ENCODE measurements at places on chromosomes 16 and 17.

DNA sequence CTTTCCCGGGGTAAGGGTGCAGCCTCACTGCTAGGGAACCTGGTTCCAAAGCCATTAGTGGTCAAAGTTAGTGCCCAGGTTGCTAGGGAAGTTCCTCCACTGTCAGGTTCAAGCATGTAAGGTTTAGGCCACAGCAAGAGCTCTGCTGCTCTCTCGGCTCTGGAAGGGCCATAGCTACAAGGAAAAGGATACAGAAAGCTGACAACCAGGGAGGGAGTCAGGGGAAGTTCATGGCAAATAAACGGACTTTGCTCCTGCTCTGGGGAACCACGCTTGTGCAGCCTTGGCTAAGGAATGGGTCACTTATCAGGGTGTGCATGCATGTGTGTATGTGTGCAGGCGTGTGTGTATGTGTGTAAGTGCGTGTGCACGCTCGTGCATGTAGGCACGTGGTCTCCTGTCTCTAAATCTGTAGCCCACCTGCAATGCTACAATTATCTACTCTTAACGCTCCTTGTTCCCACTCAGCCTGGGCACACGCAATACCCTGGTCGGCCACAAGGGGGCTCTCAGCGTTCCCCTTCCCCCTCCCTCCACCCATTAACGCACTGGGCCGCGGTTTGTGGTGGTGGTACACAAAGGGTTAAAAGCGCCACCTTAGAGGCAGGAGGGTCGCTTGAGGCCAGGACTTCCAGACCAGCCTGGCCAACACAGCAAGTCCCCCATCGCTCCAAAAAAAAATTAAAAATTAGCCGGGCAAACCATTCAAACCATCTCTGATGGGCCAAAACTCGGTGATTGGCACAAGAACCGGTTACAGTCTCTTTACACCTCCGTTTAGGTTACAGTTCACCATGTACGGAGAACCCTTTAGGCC is 48.4 kb upstream of the KDM8 start:
- DNase-seq = no peak

DNA sequence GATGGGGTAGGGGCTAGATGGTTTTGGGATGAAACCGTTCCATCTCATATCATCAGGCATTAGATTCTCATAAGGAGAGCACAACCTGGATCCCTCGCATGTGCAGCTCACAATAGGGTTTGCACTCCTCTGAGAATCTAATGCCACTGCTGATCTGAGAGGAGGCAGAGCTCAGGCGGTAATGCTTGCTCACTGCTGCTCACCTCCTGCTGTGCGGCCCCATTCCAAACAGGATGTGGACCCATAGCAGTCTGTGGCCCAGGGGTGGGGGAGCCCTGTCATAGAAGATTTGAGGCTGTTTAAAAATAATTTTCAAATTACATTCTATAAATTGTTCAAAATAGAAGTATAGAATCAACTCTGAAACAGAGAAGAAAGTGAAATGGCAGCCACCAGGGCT is 50.8 kb downstream of the PHKB start:
- DNase-seq = no peak

DNA sequence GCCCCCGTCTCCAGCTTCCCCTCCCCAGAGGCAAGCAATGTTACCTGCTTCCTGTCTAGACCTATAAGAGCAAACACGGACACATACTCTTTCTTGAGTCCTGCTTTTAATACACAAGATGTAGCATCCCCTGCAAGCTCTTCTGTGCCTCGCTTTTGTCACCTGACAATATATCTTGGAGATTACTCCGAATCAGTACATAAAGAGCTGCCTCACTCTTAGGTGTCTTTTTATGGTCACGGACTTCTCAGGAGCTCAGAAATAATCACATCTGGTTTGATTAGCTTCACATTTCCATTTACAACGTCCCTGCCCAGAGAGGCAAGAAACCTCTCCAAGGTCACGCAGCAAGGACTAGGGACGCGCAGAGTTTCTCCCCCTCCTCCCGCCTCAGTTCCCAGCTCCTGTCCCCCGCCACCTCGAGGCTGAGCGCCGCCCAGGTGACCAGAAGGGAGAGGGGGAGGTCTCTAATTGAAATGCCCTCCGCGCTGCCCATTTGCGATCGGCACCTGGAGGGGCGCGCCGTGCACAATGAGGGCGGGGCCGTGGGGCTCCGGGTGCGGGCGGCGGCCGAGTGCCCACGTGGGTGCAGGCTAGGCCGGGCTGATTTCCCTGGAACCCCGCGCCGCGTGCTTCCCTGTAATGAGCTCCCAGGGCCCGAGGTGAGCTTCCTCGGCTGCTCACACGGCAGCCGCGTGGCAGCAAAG is 13.8 kb upstream of the SEZ6 start:
- DNase-seq = no peak

DNA sequence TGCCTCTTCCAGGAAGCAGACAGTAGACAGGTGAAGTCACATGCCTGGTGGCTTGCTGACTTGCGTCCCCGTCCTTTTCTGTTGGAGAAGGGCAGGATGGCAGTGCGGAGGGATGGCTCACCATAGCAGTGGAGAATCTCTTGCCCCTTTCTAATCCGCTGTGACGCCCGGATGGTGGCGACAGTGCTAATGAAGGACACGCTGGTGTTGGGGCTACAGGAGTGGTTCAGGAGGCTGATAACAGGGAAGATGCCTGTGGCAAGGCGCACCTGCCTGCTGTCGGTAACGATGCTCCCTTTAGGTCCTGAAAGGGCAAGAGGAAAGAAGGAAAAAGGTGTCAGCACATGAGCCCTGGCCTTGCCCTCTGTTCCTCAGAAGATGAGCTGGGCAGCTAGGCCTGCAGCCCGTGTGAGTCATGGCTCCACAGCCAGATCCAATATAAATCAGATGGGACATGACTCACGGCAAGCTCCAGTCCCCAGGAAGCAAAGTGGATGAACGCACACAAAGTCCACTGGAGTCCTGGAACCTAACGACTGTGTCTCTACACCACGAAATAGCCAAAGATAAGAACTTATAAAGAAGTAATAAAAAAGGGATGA is 25.5 kb downstream of the SERPINF1 start:
- DNase-seq = no peak

DNA sequence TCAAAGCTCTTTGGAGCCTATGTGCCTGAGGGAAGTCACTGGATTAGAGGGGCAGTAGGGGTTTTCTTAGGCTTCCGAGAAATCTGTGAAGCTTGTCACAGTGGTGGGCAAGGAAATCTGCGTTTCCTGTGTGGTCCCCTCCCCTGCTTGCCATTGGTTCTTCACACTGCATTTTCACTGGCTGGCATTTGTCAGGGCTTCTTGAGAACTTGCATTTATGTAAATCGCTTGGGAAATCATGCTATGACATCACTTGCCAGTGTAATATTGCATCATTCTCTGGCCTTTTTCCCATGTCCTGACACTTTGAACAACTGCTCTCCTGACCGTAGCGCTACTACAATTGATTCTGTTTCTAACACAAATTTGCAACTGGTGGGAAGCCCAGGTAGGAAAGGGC is 1.8 kb downstream of the CACNG3 start:
- DNase-seq = no peak

DNA sequence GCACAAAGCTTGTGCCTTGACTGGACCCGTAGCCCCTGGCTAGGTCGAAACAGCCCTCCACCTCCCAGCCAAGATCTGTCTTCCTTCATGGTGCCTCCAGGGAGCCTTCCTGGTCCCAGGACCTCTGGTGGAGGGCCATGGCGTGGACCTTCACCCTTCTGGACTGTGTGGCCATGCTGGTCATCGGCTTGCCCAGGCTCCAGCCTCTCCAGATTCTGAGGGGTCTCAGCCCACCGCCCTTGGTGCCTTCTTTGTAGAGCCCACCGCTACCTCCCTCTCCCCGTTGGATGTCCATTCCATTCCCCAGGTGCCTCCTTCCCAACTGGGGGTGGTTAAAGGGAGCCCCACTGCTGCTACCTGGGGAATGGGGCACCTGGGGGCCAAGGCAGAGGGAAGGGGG is 3.5 kb downstream of the CTRL start:
- no peak for DNase-seq

GRCh38 chr17:72176951-72177660 is 56.3 kb downstream of the SOX9 start:
- DNase-seq = no peak

DNA sequence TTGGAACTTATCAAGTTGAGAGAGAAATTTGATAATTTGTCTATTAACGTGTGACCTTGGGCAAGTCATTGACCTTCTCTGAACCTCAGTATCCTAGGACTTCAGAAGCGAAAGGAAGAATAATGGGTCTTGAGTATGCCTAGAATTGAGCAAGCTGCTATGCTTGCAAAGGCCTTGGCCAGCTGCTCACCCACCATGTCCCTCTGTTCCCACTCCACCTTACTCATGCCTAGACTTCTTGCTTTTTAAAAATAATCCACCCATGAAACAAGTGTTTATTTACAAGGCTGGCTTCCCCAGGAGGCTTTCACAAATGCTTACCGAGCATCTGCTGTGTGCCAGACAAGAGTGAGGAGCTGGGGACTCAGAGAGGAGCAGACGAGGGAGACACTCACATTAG is 590.6 kb downstream of the MAF start:
- no peak for DNase-seq

GRCh38 chr16:81834868-81835267 is 55.8 kb downstream of the PLCG2 start:
- no peak for DNase-seq

- DNase-seq = no peak
Measured at GRCh38 chr16:3654249-3654991, at the start of gene DNASE1. Gene DNASE1 (plus strand): TSS chr16:3654691. CDS start chr16:3655374, 683 bp downstream.

GRCh38 chr16:84851192-84852127 is 31.7 kb downstream of the CRISPLD2 start:
- no peak for DNase-seq

- no peak for DNase-seq
Measured at GRCh38 chr16:54185045-54185444, 101.5 kb downstream of the IRX3 start.

DNA sequence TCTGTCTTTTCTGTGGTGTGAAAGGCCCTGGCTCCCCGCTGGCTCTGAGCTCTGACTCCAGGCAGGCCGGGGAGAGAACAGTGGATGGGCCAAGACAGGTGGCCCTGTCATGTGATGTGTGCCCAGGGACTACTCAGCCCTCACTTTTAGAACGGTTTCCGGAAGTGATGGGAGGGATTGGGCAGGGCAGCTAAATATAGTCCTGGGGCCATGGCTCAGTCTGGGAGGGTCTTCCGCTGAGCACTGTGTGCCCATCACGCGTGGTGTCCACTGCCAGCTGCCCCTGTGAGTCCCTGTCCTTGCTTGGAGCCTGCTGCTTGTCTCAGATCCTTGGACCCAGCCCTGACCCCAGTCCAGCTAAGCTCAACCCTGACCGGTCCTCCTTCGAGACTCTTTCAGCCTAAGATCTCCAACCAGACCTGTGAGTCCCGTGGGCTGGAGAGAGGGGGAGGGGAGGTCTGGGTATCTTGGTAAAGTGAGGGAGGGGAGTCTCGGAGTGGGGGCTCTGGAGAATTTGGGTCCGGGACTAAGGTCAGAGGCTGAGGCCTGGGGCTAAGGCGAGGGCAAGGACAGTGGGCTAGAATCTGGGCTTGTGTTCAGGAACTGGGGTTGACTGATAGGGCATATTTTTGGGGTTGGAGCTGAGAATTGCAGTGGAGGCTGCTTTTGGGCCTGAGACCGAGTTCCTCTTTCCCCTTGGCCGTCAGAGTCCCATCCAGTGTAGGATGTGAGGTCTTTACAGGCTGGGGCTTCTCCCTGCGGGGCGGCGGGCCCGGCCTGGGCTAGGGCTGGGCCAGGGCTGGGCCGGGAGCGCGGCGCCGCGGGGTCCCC is at the start of gene TRIM72:
Gene TRIM72, plus strand, starts transcription at position 243 of the 831 bp plus-strand sequence. CDS start 620 bp downstream, outside the sequence.
- DNase-seq = no peak

GRCh38 chr17:29331708-29332085 is 37.7 kb upstream of the NUFIP2 start:
- no peak for DNase-seq

DNA sequence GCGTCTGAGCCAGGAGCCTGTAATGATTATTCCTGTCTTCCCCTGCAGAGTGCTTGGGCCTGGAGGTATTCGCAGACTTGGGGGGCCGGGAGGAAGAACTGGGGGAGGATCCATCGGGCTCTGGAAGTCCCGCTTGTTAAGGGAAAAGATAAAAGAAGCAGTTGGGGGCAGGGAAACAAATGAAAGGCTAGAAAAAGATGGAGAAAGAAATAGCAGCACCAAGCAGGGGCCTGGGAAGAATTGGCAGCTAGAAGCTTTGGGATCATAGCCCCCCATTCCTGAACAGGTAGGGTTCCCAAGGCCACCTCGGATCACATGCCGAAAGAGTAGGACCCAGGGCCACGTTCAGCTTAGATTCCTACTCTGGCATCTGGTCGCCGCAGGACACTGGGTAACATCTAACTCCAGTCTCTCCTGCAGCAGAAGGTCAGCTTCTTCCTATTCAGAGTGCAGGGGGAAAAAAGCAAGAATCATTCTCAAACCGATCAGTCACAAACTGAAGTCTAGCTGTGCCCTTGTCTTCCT is 23.6 kb downstream of the ADAM11 start:
- DNase-seq = no peak
